ENCODE measurements at places on chromosomes 1 and 21. TPM values are rescaled to one million over a fixed set of nuclear protein-coding genes. Genes with fewer than 3 reads are reported as not detected.

GRCh38 chr1:201676197-201676596 lies 137.3 kb downstream of the NAV1 start:
- DNase-seq = no peak
- H3K4me3 ChIP-seq = no peak overlapping the region
- peaks cover 31% of the 10 kb centered on the region for H3K4me1 ChIP-seq
- H3K27me3 ChIP-seq = no peaks in the 10 kb centered on the region

Gene STK40
- total RNA-seq = 12.4 TPM

Gene OVAAL
- total RNA-seq = not detected

Gene C8B
- total RNA-seq = not detected

DNA sequence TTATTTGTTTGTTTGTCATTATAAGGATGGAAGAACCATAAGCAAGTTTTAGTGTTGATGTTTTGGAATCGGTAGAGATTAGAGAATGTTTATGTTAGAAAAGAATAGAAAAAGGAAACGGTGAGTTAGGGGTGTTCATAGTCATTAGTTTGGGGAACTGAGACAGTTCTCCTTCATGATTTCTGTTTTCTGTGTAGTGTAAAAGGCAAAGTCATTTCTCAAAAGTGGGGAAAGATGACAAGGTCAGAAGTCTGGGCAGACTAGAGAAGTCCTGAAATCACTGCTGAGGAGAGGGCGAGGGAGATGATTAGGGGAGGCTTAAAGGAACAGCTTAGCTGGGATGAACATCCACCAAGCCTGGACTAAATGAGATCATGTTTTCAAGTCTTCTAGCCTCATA lies 498.9 kb downstream of the TTLL7 start:
- no peaks in the 10 kb centered on the region for H3K36me3 ChIP-seq
- no peak overlapping the region for H3K27ac ChIP-seq
- no peak for DNase-seq

- DNase-seq = peak; percentile 58
- peaks cover 3% of the 10 kb centered on the region for H3K27me3 ChIP-seq
- H3K4me3 ChIP-seq = peak overlapping the region; percentile 2
- H3K36me3 ChIP-seq = no peaks in the 10 kb centered on the region
These were observed 161.8 kb upstream of the IRF2BP2 start for GRCh38 chr1:234771642-234772344.

Gene PCBP3
- 1.1 TPM for total RNA-seq

Data from osteoblast (primary cell).